ENCODE measurements at places on chromosomes 12 and 14.
A peak's percentile ranks its signal among the peaks of the same experiment; 100 is the strongest.

DNA sequence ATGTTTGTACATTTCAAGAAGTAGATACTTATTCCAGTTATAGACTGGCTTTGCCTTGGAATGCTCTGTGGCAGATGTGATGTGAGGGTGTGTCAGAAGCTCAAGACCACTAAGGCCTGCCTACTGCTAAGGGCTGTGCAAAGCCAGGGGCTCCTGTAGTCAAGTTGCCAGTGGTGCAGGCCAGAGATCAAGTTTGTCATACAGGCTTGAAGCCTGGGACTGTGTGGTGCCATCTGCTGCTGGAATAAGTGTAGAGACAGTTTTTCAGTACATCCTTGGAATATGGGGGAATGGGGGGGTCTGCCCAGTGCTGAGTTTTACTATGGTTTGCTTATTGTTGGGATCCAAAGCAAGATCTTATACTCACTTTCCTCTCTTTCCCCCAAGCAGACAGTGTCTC lies 649.9 kb upstream of the FOXG1 start:
- no peak for DNase-seq

GRCh38 chr12:4649358-4649661 lies 396 bp downstream of the NDUFA9 start:
- no peak for DNase-seq

- DNase-seq = no peak
Observed at GRCh38 chr12:109554761-109555160, 18.5 kb downstream of the MMAB start.

- DNase-seq = no peak
Observed at GRCh38 chr12:128402486-128403243, 135.7 kb downstream of the TMEM132C start.

DNA sequence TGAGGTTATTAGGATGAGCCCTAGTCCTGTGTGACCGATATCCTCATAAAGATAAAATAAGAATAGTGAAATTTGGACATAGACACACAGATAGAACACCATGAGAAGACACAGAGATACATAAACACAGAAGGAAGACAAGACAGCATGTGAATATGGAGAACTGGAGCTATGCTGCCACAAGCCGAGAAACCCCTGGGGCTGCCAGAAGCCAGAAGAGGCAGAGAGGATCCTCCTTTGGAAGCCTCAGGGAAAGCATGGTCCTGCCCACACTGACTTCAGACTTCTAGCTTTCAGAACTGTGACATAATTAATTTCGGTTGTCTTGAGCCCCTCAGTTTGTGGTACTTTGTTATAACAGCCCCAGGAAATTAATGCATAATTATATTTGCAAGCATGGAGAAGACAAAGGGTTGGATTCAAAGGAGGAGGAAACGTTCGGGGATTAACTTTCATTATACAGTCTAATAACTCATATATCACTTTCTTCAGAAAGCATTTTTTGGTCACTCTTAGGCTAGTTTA lies 1501.8 kb upstream of the FLRT2 start:
- DNase-seq = no peak

DNA sequence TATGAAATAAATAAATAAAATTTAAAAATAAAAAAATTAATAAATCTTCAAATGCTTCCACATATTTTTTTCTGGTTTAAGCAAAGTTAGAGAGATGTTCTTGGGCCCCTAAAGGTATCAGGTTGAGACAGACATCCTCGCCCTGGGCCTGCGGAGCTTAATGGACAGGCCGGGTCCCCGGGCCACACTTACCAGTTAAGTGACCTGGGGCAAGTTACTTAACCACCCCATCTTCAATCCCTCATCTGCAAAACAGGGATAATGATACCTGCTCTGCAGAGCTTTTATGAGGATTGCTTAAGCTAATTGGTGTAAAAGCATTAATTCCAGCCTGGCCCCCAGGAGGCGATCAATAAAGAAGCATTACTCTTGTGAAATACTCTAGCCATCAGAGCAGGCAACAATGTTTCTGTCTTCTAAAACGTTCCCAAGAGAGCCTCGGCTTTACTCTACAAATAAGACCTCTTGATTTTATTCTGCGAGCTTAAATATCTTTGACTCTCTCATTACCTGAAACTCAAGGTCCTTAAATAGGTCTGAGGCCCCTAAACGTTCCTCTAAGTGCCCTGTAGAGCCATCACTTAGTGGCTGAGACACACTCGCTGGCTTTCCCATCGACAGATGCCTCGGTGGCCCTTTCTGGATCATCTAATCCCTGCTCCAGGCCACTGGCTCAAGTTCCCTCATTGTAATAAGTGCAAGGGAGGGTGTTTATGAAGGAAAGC lies 81.1 kb upstream of the DIO3 start:
- DNase-seq = no peak

DNA sequence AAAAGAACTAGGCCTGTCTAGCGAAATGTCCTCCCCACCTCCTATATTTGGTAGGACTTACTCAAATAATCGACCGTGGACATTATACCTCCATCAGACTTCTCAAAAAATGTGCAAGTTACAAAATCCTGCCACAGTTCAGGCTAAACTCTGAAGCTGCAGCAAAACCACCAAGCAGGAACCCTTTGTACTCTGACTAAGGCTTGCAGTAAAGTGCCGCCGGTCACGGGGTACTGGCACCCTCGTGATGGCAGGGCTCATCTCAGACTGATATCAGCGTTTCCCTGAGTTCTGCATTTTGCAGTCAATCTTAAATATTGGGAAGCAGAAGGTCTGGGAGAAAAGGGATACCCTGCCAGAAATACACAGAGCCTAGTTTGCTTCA lies 17.1 kb downstream of the SLC11A2 start:
- peak; percentile 52 for DNase-seq

DNA sequence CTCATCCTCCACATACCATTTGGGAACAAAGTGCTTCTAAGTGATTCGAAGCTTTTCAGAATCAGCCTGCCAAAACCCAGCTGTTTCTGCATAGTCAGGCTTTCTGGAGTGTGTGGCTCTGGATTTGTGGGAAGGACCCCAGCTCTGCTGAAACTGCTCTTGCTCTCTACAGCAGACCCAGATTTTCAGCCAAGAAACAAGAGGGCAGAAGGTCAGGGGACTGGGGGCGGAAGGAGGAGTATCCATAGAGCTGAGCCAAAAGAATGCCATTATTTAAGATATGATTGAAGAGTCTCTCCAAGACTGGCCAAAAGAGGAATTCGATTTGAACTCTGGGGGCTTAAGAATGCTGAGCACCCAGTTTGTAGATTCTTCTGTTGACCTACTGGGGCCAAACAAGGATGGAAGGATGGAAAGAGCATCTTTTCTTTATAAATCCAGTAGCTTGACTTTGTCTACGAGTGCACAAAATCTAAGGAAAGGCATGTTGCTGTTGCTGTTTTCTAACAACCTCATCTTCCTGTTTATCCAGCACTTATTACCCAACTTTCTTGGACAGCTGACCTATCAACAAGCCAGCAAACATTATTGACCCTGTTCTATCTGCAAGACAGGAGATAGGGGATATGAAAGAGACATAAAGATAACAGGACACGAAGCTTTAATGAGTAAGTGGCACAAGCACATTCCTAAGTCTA lies 29.2 kb downstream of the FBLN5 start:
- DNase-seq = no peak

GRCh38 chr12:53967421-53967925 lies 5.5 kb upstream of the HOXC11 start:
- no peak for DNase-seq
